ENCODE measurements at places on chromosomes 2 and 18.

DNA sequence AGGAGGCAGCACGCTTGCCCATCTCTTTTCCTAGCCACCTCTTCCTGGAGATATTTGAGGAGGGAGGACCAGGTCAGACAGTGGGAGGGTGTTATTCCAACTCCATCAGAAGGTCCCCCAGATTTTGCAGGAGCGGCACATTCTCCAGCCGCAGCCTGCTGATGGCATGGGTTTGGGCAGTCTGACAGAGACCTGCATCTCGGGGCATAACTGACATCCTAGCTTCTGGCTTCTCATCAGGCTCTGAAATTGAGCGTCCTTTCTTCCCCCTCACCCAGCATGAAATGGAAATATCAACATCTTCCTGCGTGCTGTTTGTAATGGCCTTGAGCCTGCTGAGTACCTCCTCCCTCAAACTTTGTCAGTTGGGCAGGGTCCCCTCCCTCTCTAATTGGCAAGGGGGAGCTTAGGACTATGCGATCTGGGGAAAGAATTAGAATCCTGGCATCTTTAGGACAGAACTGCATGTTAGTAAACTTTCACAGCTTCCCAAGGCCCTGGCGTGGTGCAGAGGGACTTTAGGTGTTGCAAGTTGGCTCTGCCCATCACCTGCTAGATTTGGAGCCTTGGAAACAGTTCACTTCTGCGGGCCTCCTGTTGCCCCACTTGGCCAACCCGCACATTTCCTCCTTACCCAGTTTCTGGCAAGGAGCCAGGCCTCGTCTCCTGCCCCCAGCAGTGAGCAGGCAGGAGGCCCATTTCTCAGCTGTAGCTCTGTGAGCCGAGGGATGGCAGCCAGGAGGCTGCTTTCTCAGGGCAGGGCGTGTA, 2.2 kb downstream of the ITM2C start:
- DNase-seq, result peak; percentile 54

DNA sequence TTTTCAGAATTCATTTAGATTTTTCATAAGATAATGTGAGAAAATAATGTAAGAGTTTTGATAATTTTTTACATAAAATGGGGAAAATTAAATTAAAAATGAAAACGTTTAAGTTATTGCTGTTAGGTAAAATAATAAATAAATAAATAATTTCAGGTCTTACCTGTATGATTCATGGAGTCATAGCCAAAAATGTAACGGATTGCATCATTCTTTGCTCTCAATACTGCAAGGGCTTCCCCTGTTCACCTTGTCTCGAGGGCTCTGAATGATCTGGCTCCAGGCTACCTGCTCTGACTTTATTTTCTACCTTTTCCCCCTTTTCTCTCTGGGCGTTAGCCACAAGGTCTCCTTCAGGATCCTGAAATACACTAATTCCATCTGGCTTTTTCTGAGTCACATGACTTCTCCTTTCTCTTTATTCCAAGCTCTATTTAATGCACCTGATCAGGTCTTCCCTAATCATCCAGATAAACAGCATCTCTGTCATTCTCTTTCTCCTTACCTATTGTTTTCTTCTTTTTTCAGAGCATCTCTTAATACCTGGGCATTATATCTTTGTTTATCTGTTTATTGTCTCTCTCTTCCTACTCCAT, 30.0 kb upstream of the CFAP36 start:
- no peak for DNase-seq

DNA sequence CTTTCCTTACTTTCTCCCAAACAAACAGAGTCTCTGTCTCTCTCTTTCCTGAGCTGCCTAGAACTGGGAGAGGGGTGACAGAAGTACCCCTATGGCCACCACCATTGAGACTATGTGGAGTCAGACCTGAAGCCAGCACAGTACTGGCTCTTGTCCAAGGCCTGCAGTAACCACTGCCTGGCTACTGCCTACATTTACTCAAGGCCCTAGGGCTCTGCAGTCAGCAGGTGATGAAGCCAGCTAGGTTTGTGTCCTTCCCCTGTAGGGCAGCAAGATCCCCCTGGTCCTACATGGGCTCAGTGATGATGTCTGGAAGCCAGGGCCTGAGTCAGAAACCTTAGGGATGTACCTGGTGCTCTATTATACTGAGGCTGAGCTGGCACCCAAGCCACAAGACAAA, 12.2 kb downstream of the MYO3B start:
- DNase-seq, result no peak

DNA sequence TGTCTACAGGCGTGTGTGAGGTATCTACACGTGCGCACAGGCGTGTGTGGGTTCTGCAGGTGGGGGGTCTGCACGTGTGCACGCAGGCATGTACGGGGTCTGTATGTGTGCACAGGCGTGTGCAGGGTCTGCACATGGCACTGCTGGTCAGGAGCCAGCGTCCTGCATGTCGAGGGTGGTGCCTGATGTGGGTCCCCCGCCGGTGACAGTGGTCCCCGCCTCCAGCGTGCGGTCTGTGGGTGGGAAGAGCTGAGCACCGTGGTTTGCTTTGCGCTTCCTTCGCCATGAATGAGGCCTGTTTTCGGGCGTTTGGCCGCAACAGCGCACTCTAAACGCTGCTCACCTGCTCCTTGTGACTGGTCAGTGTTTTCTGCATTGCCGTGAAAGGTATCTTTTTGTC, 57.2 kb downstream of the CTDP1 start:
- no peak for DNase-seq

DNA sequence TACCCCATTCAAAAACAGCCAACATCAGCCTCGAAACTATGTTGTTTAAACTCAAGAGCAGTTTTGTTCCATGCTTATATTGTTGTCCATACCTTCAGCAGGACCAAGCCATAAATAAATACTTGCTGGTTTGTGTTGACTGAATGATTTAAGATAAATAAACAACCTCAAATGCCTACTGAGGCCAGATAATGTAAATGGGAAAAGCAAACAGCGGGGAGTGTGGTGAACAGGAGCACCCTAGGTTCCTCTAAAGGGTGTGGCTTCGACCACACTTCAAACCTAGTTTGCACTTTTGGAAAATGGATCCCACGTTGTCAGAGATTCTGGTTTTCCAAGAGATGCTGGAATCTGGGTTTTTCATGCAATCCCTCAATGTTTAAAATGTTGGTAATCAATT, 1.7 kb upstream of the PMAIP1 start:
- no peak for DNase-seq

- DNase-seq, result peak; percentile 91
Measured at GRCh38 chr2:156334496-156335478, 2.3 kb upstream of the NR4A2 start.

- DNase-seq, result no peak
Measured at GRCh38 chr2:225244933-225245332, 154.6 kb upstream of the NYAP2 start.

GRCh38 chr2:112996635-112997034, 8.6 kb upstream of the IL36A start:
- peak; percentile 65 for DNase-seq

DNA sequence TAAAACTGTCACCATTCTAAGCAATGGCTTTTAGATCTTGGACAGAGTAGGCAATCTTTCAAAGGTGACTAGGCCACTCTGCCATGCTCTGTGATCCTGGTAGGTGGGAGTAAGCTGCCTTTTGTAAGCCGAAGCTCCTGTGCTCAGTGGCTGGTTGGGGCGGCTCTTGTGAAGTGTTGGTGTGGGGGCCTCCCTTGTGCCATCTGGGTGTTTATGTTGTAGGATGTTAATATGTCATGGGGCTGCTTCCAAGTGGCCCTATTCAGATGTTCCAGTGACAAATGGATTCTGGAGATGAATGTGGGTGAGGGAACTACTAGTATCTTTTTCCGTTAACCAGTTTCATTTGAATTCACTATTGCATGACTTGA, 116.8 kb upstream of the SPRED2 start:
- no peak for DNase-seq

GRCh38 chr2:218832520-218832919, 917 bp upstream of the PRKAG3 start:
- no peak for DNase-seq

GRCh38 chr18:78548261-78549058, 431.2 kb upstream of the SALL3 start:
- no peak for DNase-seq

- DNase-seq, result no peak
Measured at GRCh38 chr18:6286585-6286984, 128.1 kb downstream of the L3MBTL4 start.

GRCh38 chr2:182836451-182836850, 30.0 kb downstream of the FRZB start:
- DNase-seq, result no peak

- DNase-seq, result no peak
Measured at GRCh38 chr18:69890558-69890957, 57.1 kb downstream of the CD226 start.

DNA sequence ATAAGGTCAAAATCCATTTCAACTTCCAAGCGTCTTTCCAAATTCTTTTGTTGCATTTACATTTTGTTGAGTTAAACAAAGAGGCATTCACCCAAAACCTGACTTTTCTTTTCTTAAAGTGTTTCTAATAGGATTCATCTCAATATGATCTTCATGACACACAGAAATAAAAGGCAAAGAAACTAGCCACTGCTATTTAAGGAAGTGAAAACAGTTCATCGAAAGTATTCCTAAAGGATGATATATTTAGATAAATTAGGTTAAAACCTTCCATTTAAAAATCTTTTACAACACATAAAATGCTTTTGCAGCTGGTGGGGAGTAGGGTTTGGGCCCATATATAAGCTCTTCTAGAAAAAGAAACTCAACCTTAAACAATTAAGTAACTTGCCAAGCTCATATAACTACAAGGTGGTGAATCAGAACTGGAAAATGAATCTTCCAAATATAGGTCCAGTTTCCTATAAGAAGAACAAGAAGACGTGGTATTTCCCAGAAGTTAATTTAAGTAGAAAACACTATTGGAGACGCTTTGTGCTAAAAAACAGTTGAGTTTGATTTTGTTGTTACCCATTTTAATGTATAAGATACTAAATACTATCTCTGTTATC, 336.0 kb upstream of the HNRNPA3 start:
- DNase-seq, result no peak

GRCh38 chr2:168660870-168661862, 141.3 kb upstream of the NOSTRIN start:
- no peak for DNase-seq

DNA sequence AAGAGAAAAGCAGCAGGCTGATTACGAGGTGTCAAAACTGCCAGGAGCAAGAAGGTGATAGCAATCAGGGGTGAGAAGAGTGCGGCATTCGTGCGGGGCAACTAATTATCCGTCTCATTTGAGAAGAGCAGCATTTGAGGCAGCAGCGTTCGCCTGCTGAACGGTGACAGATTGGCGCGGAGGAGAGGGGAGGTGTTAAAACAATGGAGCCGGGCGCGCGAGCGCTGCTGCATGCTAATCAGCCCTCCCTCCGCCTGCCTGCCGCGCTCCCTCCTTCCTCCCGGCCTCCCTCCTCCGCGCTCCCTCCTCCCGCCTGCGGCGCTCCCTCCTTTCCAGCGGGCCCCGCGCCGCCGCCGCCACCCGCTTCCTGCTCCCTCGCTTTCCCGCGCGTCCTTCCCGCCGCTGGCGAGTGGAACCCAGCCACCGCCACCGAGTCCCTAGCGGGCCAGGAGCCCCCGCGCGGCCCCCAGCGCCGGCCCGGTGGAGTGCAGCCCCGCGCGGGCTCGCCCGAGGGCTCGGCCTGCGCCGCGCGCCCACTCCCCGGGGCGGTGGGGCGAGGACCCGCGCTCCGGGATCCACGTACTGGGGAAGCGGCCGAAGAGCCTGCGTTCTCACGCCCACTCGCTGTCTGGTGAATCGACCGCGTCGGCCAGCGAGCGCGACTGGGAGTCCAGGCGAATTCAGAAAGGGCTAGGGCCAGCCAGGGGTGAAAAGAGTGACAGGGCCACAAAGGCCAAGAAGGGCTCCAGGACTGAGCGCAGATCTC, 69.5 kb upstream of the PSMD14 start:
- DNase-seq, result peak; percentile 48

Measured in T-helper 22 cell (primary cell).